ENCODE measurements at places on chromosomes 3 and 15. TPM values are rescaled to one million over a fixed set of nuclear protein-coding genes. Genes with fewer than 3 reads are reported as not detected.

PTH1R gene
- 2.1 TPM for total RNA-seq

VWA5B2 gene
- total RNA-seq, result 0.17 TPM

GLDN gene
- 2.9 TPM for total RNA-seq

LRRIQ4 gene
- 0.23 TPM for total RNA-seq

NANOGP8 gene
- 3.3 TPM for total RNA-seq

HRG gene
- total RNA-seq, result not detected

CAPN3 gene
- total RNA-seq, result 6.7 TPM

CLK3 gene
- 74.6 TPM for total RNA-seq

ZNF80 gene
- total RNA-seq, result not detected

LRRC49 gene
- 8.4 TPM for total RNA-seq

TMOD2 gene
- 20.2 TPM for total RNA-seq

CXCR6 gene
- total RNA-seq, result 7.1 TPM

Measured in esophagus muscularis mucosa (tissue), 4 donors.